Esophagus squamous epithelium (tissue), 5 donors: ENCODE measurements at places on chromosomes 3 and 15.

DNA sequence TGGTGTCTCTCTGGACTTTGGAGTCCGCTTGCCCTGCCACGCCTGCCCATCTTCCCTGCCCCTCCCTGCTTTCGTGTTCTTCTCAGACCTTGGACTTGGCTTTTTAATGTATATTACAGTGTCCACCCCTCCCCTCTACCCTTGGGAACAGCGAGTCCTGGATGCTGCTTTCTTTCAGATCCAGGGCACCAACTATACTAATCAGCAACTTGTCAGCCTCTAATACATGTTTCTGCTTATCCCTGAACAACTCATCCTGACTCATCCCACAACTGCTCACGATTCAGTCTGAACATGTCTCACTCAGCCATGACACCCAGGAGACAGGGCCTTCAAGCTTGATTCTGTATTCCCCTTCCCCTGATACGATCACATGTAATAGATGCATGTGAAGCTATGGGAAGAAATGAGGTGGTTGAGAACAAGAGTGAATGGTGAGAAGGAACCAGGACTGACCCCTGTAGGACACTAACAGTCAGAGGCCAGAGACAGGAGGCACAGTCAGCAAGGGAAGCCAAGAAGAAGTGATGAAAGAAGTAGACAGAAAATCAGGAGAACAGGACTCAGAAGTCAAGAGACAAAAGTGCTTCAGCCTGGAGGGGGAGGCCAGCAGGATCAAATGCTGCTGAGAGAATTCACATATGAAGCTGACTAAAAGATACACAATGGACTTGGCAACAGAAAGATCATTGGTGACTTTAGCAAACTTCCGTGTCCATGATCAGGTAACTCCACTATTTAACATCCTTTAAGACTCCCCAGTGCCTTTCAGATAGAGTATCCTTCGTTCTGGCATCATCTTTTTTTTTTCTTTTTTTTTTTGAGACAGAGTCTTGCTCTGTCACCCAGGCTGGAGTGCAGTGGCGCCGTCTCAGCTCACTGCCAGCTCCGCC is 35.4 kb downstream of the BCL2L10 start:
- DNase-seq = no peak

DNA sequence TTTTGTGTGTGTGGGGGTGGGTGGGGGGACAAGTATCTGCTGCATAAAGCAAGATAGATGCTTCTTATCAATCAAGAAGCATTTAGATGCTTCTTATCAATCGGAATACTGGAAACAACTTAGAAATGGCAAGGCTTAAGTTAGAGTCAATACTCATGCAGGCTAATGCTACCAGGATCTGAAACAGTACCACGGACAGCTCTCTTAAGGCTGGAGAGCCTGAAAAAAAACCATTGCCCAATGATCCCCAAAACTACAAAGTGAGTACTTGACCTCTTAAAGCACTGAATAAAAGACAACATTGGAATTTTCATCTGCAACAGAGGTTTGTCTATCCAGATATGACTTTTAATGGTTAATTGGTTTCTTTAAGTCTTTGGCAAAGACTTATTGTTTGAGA is 262.3 kb downstream of the GAP43 start:
- DNase-seq = no peak

DNA sequence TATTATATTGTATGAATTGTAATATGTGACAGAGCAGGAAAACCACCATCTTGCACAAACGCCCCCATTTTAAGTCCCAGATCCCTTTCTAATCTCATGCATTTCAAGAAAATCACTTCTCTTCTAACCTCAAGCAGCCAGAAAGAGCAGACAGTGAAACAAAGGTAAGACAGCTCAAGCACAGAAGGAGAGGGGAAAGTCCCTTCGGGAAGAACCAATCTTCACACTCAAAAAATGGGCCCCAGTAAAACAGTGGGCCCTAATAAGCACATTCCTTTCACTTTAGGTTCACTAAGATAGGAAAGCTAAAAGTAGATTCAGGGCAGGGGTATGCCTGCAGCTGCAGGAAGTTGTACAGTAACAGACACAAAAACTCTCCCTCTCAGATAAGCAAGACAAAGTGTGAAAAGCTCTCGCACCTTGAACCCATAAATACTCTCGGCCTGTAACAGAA is 1268.7 kb downstream of the SI start:
- no peak for DNase-seq

DNA sequence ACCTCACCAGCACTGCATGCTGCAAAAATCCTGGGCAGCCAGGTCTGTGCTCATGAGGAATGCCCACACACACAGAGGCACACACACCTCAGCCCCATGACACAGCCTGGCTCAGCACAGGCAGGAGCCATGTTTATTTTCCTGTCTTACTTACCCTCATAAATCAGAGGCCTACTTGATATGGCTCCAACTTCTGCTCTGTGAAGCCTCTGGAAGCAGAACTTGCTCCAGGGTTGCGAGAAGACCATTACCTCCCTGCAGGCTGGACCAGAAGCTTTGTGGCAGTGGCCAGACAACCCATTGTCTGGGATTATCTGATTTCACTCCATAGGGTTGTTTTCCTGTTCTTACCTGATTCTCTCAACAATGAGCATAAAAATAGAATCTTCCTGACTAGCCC is 43.8 kb upstream of the CMTM8 start:
- DNase-seq = no peak

DNA sequence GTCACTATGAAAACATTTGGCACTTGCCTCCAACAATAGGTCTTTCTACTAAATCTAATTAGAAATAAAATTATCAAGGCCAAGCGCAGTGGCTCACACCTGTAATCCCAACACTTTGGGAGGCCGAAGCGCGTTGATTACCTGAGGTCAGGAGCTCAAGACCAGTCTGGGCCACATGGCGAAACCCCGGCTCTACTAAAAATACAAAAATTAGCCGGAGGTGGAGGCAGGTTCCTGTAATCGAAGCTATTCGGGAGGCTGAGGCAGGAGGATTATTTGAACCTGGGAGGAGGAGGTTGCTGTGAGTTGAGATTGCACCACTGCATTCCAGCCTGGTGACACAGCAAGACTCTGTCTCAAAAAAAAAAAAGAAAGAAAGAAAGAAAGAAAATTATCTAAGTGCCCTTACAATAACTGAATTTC is 1.6 kb upstream of the PLD1 start:
- no peak for DNase-seq

DNA sequence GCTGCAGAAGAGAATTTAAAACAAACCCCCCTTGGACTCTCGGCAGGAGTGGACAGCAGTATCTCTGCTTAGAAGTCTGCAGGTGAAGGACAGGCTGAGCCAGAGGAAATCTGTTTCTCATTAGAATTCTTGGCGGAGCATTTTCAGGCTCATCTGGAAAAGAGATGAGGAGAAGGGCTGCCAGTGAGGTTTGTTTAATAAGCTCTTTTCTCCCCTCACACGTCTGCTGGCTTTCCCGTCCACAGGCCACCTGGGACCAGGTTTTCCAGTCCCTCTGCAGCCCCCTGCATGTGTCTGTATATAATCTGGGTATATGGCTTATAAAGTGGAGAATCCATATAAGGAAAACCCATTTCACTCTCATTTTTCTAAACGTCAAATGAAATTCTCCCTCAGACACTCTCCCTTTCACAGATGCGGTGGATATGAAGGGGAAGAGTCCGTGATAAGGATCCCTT is 155.4 kb upstream of the TPM1 start:
- no peak for DNase-seq

GRCh38 chr3:67418426-67419217 is 235.8 kb downstream of the SUCLG2 start:
- no peak for DNase-seq

- no peak for DNase-seq
Observed at GRCh38 chr3:109057056-109057455, 60.9 kb downstream of the MORC1 start.

- DNase-seq = no peak
Observed at GRCh38 chr3:54511766-54512365, 389.5 kb downstream of the CACNA2D3 start.

DNA sequence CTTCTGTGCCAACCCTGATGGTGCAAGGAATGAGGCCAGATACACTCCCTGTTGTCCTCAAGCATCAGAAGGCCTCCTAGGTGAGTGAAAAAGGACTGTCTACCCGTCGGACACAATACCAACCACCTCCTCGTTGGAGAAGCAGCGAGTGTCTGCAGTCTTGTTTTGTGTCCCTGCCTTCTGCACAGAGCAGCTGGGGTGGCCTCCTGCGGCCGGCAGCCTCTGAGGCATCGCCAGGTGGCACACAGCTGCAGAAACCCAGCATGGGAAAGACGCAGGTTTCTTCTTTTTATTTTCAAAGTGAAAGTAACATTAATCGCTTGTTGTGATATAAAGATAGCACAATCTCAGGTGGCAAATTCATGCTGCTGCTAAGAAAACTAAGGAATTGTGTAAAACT is 509.9 kb downstream of the OCA2 start:
- DNase-seq = no peak

DNA sequence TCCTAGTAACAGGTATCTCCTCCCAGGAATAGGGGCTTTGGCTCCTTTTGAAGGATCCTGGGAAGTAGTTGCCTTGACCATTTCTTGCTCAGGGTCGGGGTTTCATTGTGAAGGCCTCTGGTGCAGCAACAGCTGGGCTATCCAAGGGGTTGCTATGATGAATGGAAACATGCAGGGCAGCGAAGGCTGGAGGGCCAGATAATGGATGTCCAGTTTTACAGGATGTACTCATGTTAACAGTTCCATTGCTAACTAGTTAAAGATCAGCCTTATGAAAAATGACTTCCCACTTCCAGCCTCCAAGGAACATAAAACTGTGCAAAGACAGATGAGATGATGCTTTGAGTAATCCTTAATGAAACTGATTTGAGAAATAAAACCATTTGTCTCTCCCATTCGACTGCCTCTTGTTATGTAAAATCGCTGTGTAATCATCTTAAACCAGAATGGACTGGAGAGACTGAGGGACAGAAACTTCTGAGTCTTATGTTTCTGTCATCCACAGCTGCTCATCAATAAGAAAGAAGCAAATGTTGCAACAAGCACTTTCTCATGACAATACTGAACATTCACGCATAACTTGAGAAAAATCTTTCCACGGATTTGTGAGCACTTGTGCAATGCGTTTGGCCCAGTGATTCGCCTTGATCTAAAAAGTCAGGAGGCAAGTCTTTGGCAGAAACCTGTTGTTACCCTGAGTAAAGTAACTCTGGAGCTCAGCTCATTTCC is 473.5 kb upstream of the RGMA start:
- no peak for DNase-seq

GRCh38 chr3:112858410-112859069 is 11.9 kb upstream of the CD200R1L start:
- DNase-seq = no peak

DNA sequence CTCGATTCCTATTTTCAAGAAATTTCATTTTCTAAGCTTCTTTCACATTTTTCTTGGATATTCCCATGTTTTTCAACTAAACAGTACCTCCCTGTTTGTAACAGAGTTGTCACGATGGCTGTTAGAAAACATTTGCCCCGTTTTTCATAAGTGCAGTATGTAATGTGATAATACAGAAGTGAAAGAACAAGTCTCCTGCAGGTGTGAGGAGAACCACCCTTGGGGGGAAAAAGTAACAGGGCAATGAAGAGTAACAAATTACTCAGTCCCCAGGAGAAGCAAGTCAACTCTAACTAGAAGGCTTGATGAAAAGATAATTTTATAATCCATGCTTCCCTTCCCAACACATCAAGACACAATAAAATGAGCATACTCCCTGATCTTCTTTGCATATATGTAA is 493.3 kb downstream of the FOXP1 start:
- DNase-seq = no peak
